ENCODE measurements at places on chromosomes 4 and X. TPM values are rescaled to one million over a fixed set of nuclear protein-coding genes. Genes with fewer than 3 reads are reported as not detected.

The PDGFRA gene
- total RNA-seq, result 122 TPM

DNA sequence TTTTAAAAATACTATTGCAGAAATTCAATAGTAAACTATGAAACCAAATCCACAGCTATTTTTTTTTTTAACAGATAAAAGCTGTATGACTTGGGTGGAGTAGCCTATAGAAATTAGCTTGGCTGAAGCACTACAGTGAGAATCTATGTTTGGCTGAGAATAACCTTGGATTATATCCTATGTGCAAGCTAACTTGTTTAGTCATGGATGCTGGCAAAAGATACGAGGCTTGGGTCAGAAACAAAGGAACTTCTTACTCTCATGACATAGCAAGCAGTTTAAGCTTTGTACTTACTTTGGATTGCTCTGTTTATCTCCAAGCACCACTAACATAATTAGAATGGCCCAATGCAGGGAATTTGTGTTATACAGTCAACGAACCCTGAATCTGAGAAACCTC is 119.2 kb upstream of the GRID2 start:
- H3K36me3 ChIP-seq, result no peaks in the 10 kb centered on the region
- no peaks in the 10 kb centered on the region for H3K4me1 ChIP-seq
- H3K27ac ChIP-seq, result no peak overlapping the region
- DNase-seq, result no peak
- H3K27me3 ChIP-seq, result no peaks in the 10 kb centered on the region
- no peak overlapping the region for H3K4me3 ChIP-seq

DNA sequence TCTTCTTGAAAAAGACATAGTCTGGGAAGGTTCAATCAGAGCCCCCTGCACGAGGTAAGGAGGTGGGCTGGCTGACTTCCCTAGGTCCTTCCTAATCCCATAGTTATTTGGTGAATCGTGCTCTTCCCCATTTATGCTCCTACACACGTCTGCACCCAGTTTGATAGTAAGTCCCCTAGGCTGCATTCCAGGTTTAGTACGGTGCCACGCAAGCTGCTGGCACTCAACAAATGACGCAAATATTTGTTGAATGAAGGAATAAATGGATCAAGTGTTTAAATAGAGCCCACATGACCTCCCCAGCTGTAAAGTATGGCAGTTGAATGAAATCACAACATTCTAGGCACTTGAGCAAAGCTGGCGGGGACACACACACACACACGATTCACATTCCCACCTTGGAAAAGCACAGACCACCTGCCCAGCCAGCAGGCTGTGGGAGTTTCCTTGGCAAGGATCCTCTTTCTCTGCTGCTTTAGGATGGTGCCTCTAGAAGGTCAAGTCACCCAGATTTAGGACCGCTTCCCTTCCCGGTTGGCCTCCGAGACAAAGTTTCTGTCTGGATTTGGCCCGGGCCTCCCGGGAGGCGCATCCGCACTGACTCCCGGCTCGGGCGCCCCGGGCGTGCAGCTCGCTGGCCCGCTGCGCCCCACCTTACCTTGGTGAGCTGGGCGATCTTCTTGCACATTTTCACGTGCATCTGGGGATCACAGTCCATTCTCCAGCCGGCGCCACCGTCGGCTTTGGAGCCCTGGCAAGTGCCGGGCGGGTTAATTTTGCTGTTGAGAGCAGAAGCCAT is 721 bp downstream of the FAM184B start:
- no peak for DNase-seq
- no peaks in the 10 kb centered on the region for H3K36me3 ChIP-seq
- no peaks in the 10 kb centered on the region for H3K27me3 ChIP-seq
- no peaks in the 10 kb centered on the region for H3K4me1 ChIP-seq

- no peak overlapping the region for H3K27ac ChIP-seq
- H3K27me3 ChIP-seq, result no peaks in the 10 kb centered on the region
- H3K4me1 ChIP-seq, result peaks cover 15% of the 10 kb centered on the region
- no peak overlapping the region for H3K4me3 ChIP-seq
Observed at GRCh38 chr4:153223930-153224329, 19.7 kb downstream of the TRIM2 start.

DNA sequence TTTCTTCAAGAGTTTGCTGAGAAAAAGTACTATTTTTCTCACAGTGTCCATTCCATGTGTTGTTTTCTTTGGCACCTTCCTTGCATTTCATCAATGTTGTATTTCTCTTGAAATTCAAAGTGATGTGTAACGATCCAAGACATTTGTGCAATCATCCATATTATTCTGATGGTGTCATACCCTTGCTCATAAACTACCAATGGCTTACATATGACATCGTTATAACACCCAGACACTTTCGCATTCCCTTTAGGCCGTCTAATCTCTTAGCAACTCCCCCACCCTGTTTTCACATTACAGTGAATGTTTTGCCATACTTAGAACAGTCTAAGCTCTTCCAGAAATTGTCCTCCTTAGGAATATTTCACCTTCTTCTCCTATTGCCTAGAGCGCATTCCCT is 1779.0 kb downstream of the PCDH7 start:
- no peaks in the 10 kb centered on the region for H3K4me1 ChIP-seq
- H3K27me3 ChIP-seq, result no peaks in the 10 kb centered on the region
- no peak overlapping the region for H3K27ac ChIP-seq
- H3K36me3 ChIP-seq, result no peaks in the 10 kb centered on the region
- no peak overlapping the region for H3K4me3 ChIP-seq

DNA sequence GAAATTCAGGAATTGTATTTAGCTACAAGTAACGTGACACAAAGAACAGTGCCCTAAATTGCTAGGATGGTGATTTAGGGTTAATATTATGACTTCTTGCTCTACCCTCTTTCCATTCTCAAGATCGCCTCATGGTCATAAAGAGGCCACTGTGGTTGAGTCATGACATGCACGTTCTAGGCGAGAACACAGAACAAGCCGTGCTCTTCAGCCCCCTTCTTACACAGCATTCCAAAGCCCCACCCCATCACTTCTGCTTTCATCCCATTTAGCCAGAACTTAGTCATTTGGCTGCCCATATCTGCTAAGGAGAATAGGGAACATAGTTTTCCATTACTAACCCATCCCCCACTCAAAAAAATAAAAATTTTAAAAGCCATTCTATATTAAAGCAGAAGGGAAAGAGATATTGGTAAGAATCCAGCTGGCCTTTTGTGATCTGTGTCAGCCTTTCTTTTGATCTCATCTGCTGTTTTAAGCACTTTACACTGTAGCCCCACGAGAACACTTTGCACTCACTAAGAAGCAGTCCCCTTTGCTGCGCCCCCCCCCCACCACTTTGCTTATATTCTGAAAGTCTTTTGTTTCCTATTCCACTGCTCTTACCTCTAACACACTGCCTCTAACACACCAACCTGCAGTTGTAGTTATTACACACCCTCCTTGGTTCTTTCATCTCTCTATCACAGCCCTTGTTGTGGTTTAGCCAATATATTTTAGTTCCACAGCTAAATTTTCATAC is 28.4 kb downstream of the NPNT start:
- no peaks in the 10 kb centered on the region for H3K4me1 ChIP-seq
- H3K27me3 ChIP-seq, result no peaks in the 10 kb centered on the region
- no peak overlapping the region for H3K27ac ChIP-seq
- no peaks in the 10 kb centered on the region for H3K36me3 ChIP-seq

DNA sequence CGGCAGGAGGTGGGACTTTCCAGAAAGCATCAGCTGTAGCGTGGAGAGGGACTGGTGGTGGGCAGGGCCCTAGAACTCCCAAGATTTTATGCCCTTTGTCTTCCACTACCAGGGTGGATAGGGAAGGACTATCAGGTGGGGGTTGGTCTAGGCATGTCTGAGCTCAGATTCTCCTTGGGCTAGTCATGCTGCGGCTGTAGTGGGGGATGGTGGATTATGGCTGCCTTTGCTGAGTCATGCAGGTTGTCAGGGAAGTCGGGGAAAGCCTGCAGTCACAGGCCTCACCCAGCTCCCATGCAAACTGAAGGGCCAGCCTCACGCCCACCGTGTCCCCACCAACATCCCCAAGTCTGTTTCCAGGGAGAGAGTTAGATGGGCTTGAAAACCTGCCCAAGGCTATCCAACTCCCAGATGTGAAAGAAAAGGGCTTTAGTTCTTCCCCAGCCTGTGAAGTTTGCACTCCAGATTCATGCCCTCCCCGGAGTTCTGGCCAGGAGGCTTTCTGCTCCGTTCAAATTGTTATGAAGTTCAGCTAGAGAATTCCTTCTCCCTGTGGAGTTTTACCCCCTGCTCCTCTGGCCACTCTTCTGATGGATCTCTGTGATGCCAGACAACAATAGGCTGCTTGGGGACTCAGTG is 13.4 kb upstream of the MEPE start:
- DNase-seq, result no peak
- H3K36me3 ChIP-seq, result no peaks in the 10 kb centered on the region
- 0 out of 2 replicates have a peak, but pooled peaks cover 6% of the 10 kb centered on the region for H3K4me1 ChIP-seq

DNA sequence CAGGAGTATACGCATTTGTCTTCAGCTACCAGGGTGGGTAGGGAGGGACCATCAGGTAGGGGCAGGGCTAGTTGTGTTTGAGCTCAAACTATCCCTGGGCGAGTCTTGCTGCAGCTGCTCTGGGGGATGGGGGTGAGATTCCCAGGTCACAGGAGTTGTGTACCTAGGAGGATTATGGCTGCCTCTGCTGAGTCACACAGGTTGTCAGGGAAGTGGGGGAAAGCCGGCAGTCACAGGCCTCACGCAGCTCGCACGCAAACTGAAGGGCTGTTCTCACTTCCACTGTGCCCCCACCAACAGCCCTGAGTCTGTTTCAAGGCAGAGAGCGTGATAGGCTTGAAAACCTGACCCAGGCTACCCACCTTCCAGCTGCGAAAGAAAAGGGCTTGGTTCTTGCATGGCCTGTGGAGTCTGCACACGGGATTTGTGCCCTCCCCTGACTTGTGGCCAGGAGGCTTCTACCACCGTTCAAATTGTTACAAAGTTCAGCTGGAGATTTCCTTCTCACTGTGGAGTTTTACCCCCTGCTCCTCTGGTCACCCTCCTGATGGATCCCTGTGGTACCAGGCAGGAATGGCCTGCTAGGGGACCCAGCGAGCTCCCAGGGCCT is 63.8 kb downstream of the ARFIP1 start:
- no peaks in the 10 kb centered on the region for H3K27me3 ChIP-seq
- H3K4me3 ChIP-seq, result no peak overlapping the region
- peak overlapping the region; percentile 81 for H3K27ac ChIP-seq
- peak; percentile 32 for DNase-seq

The ASB12 gene
- not detected for total RNA-seq

GRCh38 chr4:82500435-82501153 is 61.2 kb downstream of the TMEM150C start:
- H3K27me3 ChIP-seq, result no peaks in the 10 kb centered on the region
- H3K36me3 ChIP-seq, result no peaks in the 10 kb centered on the region
- DNase-seq, result no peak
- no peaks in the 10 kb centered on the region for H3K4me1 ChIP-seq
- H3K27ac ChIP-seq, result no peak overlapping the region

- DNase-seq, result peak; percentile 57
- no peak overlapping the region for H3K4me3 ChIP-seq
- no peaks in the 10 kb centered on the region for H3K27me3 ChIP-seq
Observed at GRCh38 chr4:105909787-105910281, 14.6 kb downstream of the NPNT start.

The SPINK2 gene
- not detected for total RNA-seq

- no peaks in the 10 kb centered on the region for H3K4me1 ChIP-seq
- H3K27ac ChIP-seq, result no peak overlapping the region
- H3K27me3 ChIP-seq, result no peaks in the 10 kb centered on the region
- H3K4me3 ChIP-seq, result no peak overlapping the region
- no peaks in the 10 kb centered on the region for H3K36me3 ChIP-seq
- no peak for DNase-seq
Observed at GRCh38 chrX:22559506-22559905, 286.8 kb downstream of the CBLL2 start.

DNA sequence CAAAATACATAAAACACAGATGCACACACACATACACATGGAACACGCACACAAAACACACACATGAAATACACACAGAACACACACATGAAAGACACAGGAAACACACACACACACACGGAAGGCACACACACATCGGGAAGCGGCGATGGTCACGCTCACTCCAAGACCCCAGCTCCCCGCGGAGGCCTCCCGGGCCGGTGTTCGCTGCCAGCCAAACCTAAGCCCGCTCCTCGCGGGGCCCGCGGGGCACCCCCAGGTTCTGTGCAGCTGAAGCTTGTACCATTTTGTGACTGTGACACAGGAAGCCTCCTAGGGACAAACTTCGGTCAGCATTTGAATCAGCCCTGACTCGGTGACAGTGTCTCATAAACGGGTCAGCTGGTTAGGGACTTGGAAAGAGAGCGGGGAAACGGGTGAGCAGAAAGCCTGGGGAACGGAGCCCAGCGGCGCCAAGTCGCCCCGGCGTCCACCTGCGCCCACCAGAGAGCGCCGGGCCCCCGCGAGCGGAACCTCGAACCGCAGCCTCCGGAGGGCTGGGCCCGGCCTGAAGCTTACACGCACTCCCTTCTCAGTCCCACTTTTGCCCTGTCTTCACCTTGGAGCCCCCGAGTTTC is 32.1 kb downstream of the F11 start:
- H3K36me3 ChIP-seq, result no peaks in the 10 kb centered on the region
- no peak overlapping the region for H3K27ac ChIP-seq
- no peak for DNase-seq
- H3K4me3 ChIP-seq, result no peak overlapping the region
- no peaks in the 10 kb centered on the region for H3K4me1 ChIP-seq

The VCX gene
- total RNA-seq, result not detected

GRCh38 chrX:124217304-124218251 is 114.9 kb upstream of the TEX13D start:
- no peaks in the 10 kb centered on the region for H3K4me1 ChIP-seq
- H3K27ac ChIP-seq, result peak overlapping the region; percentile 19
- H3K4me3 ChIP-seq, result no peak overlapping the region
- H3K27me3 ChIP-seq, result no peaks in the 10 kb centered on the region
- H3K36me3 ChIP-seq, result no peaks in the 10 kb centered on the region

- H3K4me3 ChIP-seq, result no peak overlapping the region
- no peak overlapping the region for H3K27ac ChIP-seq
- H3K36me3 ChIP-seq, result no peaks in the 10 kb centered on the region
- DNase-seq, result no peak
- no peaks in the 10 kb centered on the region for H3K27me3 ChIP-seq
- peaks cover 9% of the 10 kb centered on the region for H3K4me1 ChIP-seq
Observed at GRCh38 chr4:121242188-121242750, 78.1 kb upstream of the TNIP3 start.

GRCh38 chrX:27444093-27444908 is 18.8 kb downstream of the PPP4R3C start:
- no peaks in the 10 kb centered on the region for H3K36me3 ChIP-seq
- no peak overlapping the region for H3K27ac ChIP-seq
- no peak overlapping the region for H3K4me3 ChIP-seq
- no peaks in the 10 kb centered on the region for H3K27me3 ChIP-seq
- no peaks in the 10 kb centered on the region for H3K4me1 ChIP-seq
- no peak for DNase-seq
